ACHN (cell line): ENCODE measurements at places on chromosomes 3 and 15.

GRCh38 chr3:195054311-195054710 is 216.6 kb downstream of the XXYLT1 start:
- DNase-seq: no peak

GRCh38 chr15:69531665-69532027 is 79.0 kb downstream of the RPLP1 start:
- DNase-seq: no peak

GRCh38 chr15:91473894-91474545 is 374.0 kb downstream of the SV2B start:
- no peak for DNase-seq

- no peak for DNase-seq
These were observed 3.4 kb downstream of the SELENOK start for GRCh38 chr3:53888232-53888631.

GRCh38 chr3:23994244-23994569 is 49.1 kb downstream of the NR1D2 start:
- DNase-seq: no peak

GRCh38 chr3:94978084-94978483 is 915.2 kb downstream of the NSUN3 start:
- no peak for DNase-seq

DNA sequence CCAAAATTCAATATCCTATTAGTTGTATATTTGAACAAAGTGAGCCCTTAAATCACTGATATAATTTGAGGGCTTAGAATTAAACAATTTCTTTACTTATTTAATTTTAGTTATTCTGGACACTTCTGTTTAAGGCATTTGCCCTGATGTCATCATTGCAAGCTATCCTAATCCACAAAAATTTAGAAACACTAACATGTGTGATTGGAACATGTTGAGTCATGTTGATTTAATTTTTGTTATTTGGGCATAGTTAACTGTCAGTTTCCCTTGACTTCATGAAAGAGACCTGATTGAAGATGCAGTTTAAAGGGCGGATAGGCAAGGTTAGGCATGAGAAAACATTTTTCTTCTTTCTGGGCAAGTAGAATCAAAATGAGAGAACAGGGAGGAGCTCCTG is 682.6 kb downstream of the ROBO1 start:
- no peak for DNase-seq
